T1000 (cell line): ENCODE measurements at places on chromosomes 7 and 10.

DNA sequence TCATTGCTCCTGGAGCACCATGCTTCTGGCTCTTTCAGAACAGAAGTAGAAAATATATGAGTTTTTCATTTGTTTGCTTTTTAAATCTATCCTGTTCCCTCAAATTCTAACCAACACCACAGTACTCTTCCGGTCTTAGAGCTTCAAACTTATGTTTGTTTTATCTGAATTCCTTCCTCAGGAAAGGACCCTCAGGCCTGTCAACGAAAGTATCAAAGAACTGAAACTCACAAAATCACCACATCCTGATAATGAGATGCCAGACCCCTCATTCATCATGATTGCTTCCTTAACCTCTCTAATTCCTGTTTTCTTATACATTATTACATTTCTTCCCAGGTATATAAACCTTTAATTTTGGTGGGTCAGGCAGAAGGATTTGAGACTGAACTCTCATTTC, 135.2 kb downstream of the BMS1 start:
- DNase-seq: no peak

DNA sequence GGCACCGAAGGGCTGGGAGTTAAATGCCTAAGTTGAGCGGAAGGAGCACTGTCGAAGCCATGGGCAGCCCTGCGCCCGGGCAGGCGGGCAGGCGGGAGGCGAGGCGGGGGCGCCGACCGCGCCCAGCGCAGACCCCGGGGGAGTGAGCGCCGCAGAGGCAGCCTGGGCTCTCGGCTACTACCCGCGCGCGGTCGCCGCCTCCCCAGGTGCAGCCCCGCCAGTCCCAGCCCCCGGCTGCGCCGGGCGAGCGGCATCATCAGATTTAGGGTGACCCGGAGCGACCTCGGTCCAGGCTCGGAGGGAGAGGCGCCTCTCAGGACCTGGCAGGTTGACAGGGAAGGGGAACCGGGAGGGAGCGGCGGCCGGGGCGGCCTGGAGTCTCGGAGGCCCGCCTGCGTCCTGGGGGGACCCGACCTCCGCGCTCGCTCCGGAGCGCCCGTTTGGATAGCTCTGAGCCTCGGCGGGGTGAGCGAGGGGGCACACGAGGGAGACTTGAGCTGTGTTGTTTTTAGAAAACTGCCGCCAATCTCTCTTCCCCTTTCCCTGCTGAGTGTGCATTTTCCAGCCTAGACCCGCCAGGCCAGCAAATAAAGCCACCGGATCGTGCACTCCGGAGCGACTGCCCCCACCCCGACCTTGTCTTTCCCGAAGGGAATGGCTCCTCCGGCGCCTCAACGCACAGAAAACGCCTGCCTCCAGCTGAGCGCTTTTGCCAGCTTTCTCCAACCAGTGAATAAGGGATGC, 2.3 kb upstream of the NRP1 start:
- no peak for DNase-seq

DNA sequence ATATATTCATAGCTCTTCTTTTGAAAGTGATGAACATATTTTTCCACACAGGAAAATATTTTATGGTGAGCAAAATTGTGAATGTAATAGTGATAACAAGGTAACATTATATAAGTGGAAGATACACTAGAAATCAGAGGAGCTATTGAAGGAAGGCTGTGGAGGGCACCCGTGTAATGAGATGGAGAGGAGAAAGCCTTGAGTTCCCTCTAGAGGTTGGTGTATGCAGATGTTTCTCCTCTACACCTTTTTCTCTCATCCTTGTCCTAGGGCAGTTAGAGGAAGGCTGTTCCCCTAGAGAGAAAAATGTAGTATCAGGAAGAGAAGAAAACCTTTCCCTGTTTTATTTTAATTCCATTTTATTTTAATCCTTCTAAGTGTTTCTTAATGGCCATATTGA, 54.6 kb upstream of the NRG3 start:
- DNase-seq: no peak

DNA sequence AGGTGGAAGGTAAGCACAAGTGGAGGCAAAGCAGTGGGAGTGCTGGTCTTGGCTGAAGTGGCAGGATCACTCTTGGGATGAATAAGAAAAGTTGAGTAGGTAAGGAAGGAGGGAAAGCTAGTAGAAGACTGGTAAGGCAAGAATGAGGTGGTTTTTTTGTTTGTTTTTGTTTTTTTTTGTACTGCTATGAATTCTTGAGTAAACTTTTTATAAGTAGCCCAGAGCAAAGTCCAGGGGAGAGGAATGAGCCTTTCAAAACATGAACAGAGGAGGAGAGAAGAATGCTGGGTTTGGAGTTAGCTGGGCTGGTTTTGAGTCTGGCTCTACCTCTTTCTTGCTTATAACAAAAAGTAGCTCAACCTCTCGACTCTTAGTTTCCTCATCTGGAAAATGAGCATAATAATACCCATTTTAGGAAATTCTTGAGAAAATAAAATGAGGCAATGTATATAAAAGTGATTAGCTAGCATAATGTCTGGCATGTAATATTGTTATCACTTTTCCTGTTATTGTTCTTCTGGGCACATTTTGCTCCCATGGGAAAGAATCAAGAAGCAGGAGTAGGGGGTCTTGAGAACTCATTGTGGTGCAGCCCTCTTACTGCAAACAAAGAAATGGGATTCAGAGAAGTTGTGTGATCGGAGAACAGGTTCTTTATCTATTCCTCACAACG, 24.1 kb upstream of the LRRC17 start:
- DNase-seq: no peak

DNA sequence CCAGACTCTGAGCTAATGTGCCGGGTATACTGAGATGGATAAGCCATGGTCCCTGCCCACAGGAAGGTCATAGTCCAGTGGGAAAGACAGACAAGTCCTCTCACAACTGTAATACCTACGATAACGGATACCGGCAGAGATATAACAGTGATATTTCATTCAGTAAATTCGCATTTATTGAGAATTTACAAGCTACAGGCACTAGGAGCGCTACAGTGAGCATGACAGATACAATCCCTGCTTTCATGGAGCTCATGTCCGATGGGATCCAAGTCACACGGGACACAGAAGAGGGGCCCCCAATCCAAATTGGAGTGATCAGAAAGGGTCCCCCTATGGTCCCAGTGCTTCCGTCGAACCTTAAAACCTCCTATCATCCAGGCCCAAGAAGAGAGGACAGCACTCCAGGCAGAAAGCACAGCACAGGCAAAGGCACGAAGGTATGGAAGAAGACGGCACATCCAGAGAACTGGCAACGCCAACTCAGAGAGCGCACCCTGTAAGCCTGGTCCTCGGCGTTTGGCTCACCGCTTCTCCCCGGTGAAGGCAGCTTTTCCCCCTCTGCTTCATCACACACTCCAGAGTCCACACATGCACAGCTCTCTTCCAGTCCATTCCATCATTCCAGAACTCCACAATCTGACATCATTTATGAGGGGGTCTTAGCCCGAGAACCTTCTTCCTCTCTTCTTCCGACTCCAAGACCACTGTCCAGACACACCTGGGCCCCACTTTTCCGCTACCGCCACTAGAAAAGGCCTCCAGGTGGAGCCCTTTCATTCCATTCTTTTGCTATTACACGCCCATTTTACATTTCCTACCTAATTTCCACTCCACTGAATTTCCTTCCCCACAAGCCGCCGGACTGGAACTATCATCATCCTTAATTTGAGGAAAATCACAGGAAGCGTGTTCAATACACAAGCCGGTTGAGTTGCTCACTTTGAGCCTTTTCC, 47.8 kb upstream of the NKX2-3 start:
- no peak for DNase-seq

- DNase-seq: no peak
Measured at GRCh38 chr10:126525326-126525725, 137.0 kb upstream of the ADAM12 start.

GRCh38 chr7:114944745-114945625, 23.1 kb downstream of the MDFIC start:
- DNase-seq: no peak

DNA sequence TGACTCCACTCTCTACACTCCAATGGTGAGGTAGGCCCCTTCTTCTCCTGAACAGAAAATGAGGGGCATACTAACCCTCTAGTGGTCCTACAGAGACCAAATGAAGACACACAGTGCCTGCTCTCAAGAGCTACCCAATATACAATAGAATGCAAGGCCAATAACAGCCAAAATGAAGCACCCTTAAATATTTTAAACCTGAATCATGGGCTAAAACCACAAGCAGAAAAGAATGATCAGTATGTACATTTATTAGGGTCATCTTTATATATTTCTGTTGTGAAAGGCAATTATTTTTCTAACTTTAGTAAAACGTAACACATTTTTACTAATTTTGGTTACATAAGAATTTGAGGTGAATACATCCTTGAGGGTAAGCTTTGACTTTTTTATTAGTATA, 49.9 kb upstream of the COL1A2 start:
- DNase-seq: no peak

DNA sequence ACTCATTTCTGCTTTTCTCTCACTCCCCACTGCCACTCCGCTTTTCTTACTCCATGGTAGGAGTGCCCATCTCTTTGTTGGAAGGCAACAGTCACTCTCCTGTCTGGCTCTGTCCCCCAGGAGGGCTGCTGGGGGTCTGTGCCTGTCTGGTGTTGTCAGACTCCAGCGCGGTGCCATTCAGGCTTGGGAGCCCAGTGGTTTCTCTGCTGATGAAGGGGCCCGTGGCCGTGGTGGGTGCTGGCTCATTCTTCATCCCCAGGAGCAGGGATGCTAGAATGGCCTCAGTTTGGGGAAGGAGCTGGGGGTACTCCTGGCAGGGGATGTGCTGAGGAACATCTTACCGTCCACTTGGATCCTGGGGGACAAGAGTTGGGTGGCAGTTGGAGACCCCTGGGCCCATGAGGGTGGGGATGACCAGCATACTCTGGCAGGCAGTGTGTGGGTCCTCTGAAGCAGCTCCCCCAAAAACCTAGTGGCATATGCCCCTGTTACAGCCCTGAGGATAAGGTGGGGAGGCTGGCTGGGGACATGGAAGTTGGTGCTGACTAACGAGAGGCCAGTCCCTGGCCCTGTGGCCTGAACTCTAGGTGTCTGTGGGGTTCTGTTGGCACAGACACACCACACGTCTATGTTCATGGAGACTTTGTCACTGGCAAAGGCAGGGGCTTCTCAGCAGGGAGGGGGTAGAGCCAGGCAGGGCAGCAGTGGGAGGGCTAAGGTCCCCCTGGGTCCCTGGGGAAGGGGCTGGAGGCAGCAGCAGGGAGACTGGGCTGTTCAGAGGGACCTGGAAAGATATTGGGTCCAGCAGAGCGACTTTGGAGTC, 102.8 kb upstream of the RET start:
- no peak for DNase-seq

DNA sequence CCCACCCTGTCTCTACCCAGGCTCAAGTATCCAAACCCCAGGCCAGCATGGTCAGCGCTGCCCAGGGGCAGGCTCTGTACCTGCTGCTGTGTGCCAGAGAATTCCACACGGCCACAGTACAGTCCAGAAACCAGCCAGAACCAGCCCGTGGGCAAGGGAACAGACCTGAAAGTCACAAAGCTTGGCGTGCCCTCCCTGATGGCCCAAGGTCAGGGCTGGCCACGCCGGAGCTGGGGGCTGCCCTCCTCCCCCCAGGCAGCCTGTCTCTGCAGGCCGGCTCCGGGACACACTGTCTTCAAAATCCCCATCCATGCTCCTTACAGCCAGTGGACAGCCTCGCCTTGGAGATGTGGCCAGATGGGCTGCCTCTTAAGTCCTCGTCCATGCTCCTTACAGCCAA, 78.4 kb downstream of the CTBP2 start:
- DNase-seq: no peak
